ENCODE measurements at places on chromosomes 2 and 18. TPM values are rescaled to one million over a fixed set of nuclear protein-coding genes. Genes with fewer than 3 reads are reported as not detected.

DNA sequence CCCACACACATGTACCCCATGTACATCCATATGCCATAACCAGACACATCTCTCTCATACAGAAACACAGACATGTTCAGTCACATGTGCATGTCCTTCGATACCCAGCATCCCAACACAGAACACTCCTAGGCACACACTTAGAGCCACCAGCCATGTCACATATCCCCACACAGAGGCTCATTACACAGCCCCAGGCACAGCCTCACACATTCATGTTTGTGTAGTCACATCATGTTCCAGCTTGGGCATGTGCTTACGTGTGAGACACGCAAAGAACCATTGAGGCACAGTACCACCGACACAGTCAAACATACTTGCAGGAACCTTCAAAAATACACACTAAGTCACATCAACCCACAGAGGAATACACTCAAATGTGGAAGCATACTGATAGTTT lies 17.3 kb downstream of the FBXO41 start:
- no peaks in the 10 kb centered on the region for H3K36me3 ChIP-seq
- H3K4me3 ChIP-seq: no peak overlapping the region
- DNase-seq: no peak
- H3K4me1 ChIP-seq: peaks cover under 1% of the 10 kb centered on the region

- peak; percentile 20 for DNase-seq
- no peaks in the 10 kb centered on the region for H3K4me1 ChIP-seq
- no peaks in the 10 kb centered on the region for H3K36me3 ChIP-seq
- no peak overlapping the region for H3K27ac ChIP-seq
- H3K27me3 ChIP-seq: no peaks in the 10 kb centered on the region
- no peak overlapping the region for H3K4me3 ChIP-seq
These were observed 216.5 kb downstream of the DYSF start for GRCh38 chr2:71669628-71670429.

- H3K4me1 ChIP-seq: no peaks in the 10 kb centered on the region
- H3K36me3 ChIP-seq: peaks cover 31% of the 10 kb centered on the region
- no peak for DNase-seq
- H3K27me3 ChIP-seq: no peaks in the 10 kb centered on the region
- H3K4me3 ChIP-seq: no peak overlapping the region
These were observed 13.5 kb downstream of the PPP1CB start for GRCh38 chr2:28764909-28765711.

DNA sequence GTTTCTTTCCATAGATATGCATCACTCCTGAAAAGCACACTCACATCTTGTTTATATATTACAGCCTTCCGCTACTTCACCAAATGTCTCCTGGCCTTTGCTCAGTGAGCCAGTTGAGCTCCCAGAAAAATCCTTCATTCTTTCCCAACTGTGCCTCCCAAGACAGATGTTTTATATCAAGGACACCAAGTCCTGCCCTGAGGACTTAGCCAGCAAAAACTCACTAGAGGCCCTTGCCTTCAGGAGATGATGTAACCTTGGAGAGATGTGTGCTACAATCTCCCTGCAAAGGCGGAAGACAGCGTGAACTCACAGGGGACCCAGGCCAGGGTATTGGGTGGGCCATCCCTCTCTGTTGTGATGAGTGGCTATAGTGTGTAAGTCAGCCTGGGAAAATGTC lies 86.1 kb upstream of the CTAGE1 start:
- no peaks in the 10 kb centered on the region for H3K27me3 ChIP-seq
- no peak overlapping the region for H3K4me3 ChIP-seq
- no peak overlapping the region for H3K27ac ChIP-seq
- no peaks in the 10 kb centered on the region for H3K4me1 ChIP-seq
- no peaks in the 10 kb centered on the region for H3K36me3 ChIP-seq
- DNase-seq: no peak

- no peak overlapping the region for H3K27ac ChIP-seq
- H3K36me3 ChIP-seq: no peaks in the 10 kb centered on the region
- DNase-seq: no peak
- no peak overlapping the region for H3K4me3 ChIP-seq
These were observed 638.0 kb upstream of the ZEB2 start for GRCh38 chr2:145157741-145158591.

- H3K27ac ChIP-seq: no peak overlapping the region
- peak; percentile 58 for DNase-seq
- H3K4me3 ChIP-seq: no peak overlapping the region
- H3K4me1 ChIP-seq: peaks cover 6% of the 10 kb centered on the region
- no peaks in the 10 kb centered on the region for H3K36me3 ChIP-seq
These were observed 68.9 kb upstream of the BOD1L2 start for GRCh38 chr18:57077786-57078552.

DNA sequence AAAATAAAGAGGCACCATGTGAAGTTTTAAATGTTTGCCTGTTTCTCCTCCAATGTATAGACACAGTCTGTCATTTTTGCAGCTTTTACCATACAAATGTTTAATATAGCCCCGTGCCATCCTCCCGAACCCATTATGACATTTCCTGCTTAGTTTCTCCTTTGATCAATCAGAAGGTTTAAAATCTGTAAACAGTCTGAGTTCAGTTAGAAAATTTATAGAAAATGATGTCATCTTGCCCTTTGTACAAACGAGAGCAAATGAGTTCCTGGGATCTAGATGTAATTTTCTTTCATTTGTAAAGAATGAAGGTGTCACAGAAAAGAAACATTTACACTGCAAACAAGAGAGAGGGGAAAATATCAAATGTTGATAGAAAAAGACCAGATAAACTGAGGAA lies 62.7 kb upstream of the NFU1 start:
- DNase-seq: no peak
- peaks cover 15% of the 10 kb centered on the region for H3K36me3 ChIP-seq
- H3K27ac ChIP-seq: no peak overlapping the region
- no peaks in the 10 kb centered on the region for H3K27me3 ChIP-seq
- no peaks in the 10 kb centered on the region for H3K4me1 ChIP-seq

The NXPH2 gene
- 4.8 TPM for total RNA-seq

The ANKRD30B gene
- total RNA-seq: not detected

The AGXT gene
- 0.18 TPM for total RNA-seq

The ZAP70 gene
- total RNA-seq: 7.8 TPM
